ENCODE measurements at places on chromosomes 5 and 9. TPM values are rescaled to one million over a fixed set of nuclear protein-coding genes. Genes with fewer than 3 reads are reported as not detected.

The FGF18 gene
- 14.4 TPM for polyA plus RNA-seq

The SPINK6 gene
- not detected for polyA plus RNA-seq

The ARHGEF28 gene
- 3.0 TPM for polyA plus RNA-seq

The FSD1L gene
- polyA plus RNA-seq, result 18.1 TPM

The ZSWIM6 gene
- polyA plus RNA-seq, result 8.8 TPM

The CKMT2 gene
- polyA plus RNA-seq, result 75.1 TPM

The PDCD1LG2 gene
- polyA plus RNA-seq, result 1.5 TPM

The PKD2L2 gene
- polyA plus RNA-seq, result 0.74 TPM

The TICAM2 gene
- polyA plus RNA-seq, result 5.0 TPM

The PCSK5 gene
- polyA plus RNA-seq, result 11.3 TPM

The CNTNAP3B gene
- polyA plus RNA-seq, result 6.3 TPM

The GPR150 gene
- 0.22 TPM for polyA plus RNA-seq

The SPINK1 gene
- polyA plus RNA-seq, result not detected

The PCDHA2 gene
- 0.06 TPM for polyA plus RNA-seq

The NDOR1 gene
- polyA plus RNA-seq, result 10.5 TPM

The DMAC1 gene
- 51.6 TPM for polyA plus RNA-seq

The PCDHA4 gene
- polyA plus RNA-seq, result 0.12 TPM

The GLRA1 gene
- not detected for polyA plus RNA-seq

The PCDHB4 gene
- polyA plus RNA-seq, result 3.1 TPM

The NXNL2 gene
- 0.19 TPM for polyA plus RNA-seq

The SLCO4C1 gene
- 4.4 TPM for polyA plus RNA-seq

The NUTM2G gene
- polyA plus RNA-seq, result 1.6 TPM

The QRFP gene
- 0.35 TPM for polyA plus RNA-seq

The XPA gene
- polyA plus RNA-seq, result 21.0 TPM

The F2R gene
- polyA plus RNA-seq, result 19.9 TPM

The SEMA6A gene
- polyA plus RNA-seq, result 64.4 TPM

The ENHO gene
- 4.3 TPM for polyA plus RNA-seq

The PCDHGB4 gene
- polyA plus RNA-seq, result 2.6 TPM

The KIF3A gene
- 7.1 TPM for polyA plus RNA-seq

The BHMT gene
- not detected for polyA plus RNA-seq

The CATSPER3 gene
- polyA plus RNA-seq, result 0.93 TPM

The PCDHGB3 gene
- polyA plus RNA-seq, result 1.8 TPM

The RLN2 gene
- 0.61 TPM for polyA plus RNA-seq

The MELK gene
- polyA plus RNA-seq, result 8.5 TPM

The ADAMTS19 gene
- polyA plus RNA-seq, result 15.1 TPM

The CDKN2B-AS1 gene
- polyA plus RNA-seq, result 0.26 TPM

The RNF183 gene
- not detected for polyA plus RNA-seq

The FRMD3 gene
- 15.4 TPM for polyA plus RNA-seq

The PIP5K1B gene
- polyA plus RNA-seq, result 1.7 TPM

The CYLC2 gene
- polyA plus RNA-seq, result not detected

Data from hindlimb muscle (tissue), 1 donor.